SK-N-SH (cell line): ENCODE measurements at places on chromosomes 4 and X. TPM values are rescaled to one million over a fixed set of nuclear protein-coding genes. Genes with fewer than 3 reads are reported as not detected.

The TLR6 gene
- 0.10 and 0.19 TPM in 2 replicates for polyA plus RNA-seq

The RBM41 gene
- polyA plus RNA-seq, result 4.2 and 6.4 TPM in 2 replicates

The SLIT2 gene
- 53.6 and 68.7 TPM in 2 replicates for polyA plus RNA-seq

The TMEM156 gene
- 0.13 and 0.15 TPM in 2 replicates for polyA plus RNA-seq

The KLHL2 gene
- polyA plus RNA-seq, result 25.0 and 36.0 TPM in 2 replicates

The ZCCHC18 gene
- polyA plus RNA-seq, result 5.9 and 7.5 TPM in 2 replicates

The TRPC3 gene
- polyA plus RNA-seq, result not detected in 2 replicates

The SYTL4 gene
- 2.3 and 3.1 TPM in 2 replicates for polyA plus RNA-seq

The STATH gene
- not detected in 2 replicates for polyA plus RNA-seq

The GPRIN3 gene
- not detected in 2 replicates for polyA plus RNA-seq

The NLGN3 gene
- 4.4 and 5.3 TPM in 2 replicates for polyA plus RNA-seq

The RPS6KA6 gene
- polyA plus RNA-seq, result 1.7 and 2.7 TPM in 2 replicates

The DNAAF6 gene
- not detected in 2 replicates for polyA plus RNA-seq

The SSX1 gene
- 0.05 TPM in 1 of 2 replicates, not detected in the other for polyA plus RNA-seq

The TMEM255A gene
- polyA plus RNA-seq, result 0.03 and 0.08 TPM in 2 replicates

The CNOT6L gene
- polyA plus RNA-seq, result 2.3 and 2.8 TPM in 2 replicates

The NEUROG2 gene
- not detected in 2 replicates for polyA plus RNA-seq

The CXCR3 gene
- not detected in 2 replicates for polyA plus RNA-seq

The HSPA4L gene
- polyA plus RNA-seq, result 1.6 and 1.8 TPM in 2 replicates

The SULT1E1 gene
- polyA plus RNA-seq, result 13.7 and 21.5 TPM in 2 replicates

The RS1 gene
- not detected in 2 replicates for polyA plus RNA-seq
